ENCODE measurements at places on chromosomes 12 and 14. TPM values are rescaled to one million over a fixed set of nuclear protein-coding genes. Genes with fewer than 3 reads are reported as not detected.

DNA sequence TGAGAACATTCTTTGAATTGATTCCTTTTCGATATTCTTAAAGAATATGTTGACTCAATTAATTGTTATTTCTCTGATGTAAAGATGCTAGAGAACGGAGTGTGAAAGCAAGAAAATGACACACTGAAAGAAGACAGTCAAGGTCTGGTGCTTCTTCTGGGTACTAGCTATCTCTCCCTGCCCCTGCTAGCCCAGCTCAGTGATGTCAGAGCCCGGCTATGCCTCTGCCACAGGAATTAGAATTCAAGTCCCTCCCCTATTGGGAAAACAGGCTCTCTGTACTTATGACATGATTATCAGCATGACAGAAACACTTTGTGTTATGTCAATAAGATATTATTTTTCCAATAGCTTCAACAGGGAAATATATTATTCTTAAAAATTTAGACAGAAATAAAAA lies 252.4 kb downstream of the KCNC2 start:
- no peak for DNase-seq

GRCh38 chr12:111686574-111687105 lies 787 bp downstream of the ACAD10 start:
- peak; percentile 64 for DNase-seq

DNA sequence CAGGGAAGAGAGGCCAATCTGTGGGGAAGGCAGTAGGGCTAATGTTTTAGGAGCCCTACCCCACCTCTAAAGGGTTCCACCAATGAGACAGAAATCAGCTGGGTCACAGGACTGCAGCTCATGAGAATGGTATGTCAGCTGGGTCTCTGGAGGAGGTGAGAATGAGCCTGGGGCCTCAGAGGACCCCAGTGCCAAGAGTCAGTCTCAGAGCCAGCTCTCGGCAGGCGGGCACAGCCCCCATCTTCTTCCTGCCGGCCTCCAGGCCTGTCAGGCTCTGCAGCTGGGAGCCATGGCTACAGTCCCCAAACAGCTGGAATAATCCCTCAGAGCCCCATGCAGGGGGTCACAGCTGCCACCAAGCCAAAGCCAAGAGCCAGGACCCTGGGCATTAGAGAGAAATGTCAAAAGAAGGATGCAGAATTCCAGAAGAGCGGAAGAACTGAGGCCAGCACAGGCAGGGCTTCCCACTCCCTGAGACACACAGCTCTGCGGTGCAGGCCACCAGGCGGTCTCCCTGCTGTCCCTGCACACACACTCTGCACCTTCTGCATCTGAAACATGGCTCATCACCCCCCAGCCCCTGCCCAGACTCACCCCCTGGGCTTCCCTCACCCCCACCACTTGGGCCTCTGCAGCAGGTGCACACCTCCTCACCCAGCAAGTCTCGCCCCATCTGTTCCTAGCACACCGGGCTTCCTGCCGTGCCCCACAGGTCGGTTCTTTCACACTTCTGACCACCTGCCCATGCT lies 26.0 kb downstream of the ITPK1 start:
- no peak for DNase-seq

DNA sequence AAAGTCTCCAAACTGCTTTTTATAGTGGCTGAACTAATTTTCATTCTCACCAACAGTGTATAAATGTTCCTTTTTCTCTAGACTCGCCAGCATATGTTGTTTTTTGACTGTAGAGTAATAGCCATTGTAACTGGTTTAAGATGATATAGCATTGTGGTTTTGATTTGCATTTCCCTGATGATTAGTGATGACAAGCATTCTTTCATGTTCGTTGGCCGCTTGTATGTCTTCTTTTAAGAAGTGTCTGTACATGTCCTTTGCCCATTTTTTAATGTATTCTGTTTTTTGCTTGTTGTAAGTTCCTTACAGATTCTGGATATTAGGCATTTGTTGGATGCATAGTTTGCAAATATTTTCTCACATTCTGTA lies 404.9 kb downstream of the FLRT2 start:
- no peak for DNase-seq

DNA sequence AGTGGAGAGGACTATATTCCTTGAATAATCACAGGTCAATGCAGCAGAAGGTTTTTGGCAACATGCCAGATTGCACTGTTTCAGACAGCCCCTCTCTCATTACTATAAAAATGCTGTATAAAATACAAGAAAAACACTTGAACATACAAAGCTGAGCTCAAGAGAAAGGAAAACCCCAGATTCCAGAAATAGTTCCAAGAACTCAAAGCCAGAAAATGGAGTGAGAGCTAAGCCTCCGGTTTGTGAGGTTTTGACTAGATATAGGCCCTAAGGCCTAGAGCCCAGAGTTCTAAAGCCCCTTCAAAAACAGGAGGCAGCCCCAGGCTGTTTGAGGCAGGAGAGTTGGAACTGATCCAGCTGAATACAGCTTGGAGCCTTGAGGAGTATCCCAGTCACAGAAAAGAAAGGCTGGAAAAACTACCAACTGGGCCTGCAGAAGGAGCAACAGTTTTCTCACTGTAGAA lies 29.4 kb upstream of the ACTN1 start:
- peak; percentile 30 for DNase-seq

DNA sequence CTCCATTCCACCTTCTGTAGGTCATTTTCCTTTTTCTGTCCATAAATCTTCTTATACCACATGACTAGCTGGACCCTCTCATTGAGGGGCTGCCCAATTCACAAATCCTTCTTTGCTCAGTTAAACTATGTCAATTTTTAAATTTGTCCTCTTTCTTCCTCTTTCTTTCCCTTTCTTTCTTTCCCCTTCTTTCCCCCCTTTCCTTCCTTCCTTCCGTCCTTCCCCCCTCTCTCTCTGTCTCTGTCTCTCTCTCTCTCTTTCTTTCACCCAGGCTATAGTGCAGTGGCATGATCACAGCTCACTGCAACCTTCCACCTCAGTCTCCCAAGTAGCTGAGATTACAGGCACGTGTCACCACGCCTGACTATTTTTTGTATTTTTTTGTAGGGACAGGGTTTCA lies 47.1 kb upstream of the TMEM263 start:
- DNase-seq = no peak

GRCh38 chr14:63949696-63950095 lies 96.9 kb downstream of the SYNE2 start:
- peak; percentile 33 for DNase-seq

DNA sequence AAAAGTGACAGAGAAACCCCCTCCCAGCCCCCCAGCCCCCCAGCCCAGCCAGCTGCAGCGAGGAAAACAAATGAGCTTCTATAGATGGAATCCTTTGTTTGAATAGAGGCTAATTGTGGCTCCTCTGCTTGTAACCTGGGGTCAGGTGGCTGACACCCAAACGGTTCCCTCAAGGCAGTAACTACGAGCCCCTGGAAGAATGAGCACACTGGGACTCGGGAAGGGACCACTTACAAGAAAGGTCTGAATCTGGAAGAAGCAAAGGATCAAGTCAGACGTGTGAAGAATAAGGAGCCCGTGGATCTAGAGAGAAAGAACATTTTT lies 108.7 kb upstream of the FUT8 start:
- DNase-seq = no peak

DNA sequence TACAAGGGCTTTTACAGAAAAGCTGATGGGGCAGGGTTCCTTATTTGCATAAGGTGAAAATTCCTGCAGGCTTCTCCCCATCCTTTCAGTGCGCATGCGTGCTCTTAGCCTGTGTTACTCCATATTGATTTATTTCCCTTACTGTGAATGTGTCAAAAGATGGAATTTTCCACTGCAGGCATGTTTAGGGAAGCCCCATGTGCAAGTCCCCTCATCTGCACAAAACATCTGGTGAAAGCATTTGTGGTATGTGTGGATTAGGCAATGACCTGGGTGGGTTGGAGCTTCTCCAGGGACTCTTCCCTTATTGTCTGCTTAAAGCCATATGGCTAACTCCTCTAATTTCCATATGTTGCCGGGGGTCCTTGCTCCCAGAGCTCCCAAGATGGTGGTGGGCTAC lies 912.7 kb upstream of the LRFN5 start:
- DNase-seq = peak; percentile 4

- DNase-seq = no peak
These were observed 191.3 kb upstream of the TBX3 start for GRCh38 chr12:114875313-114875712.

GRCh38 chr12:116697305-116697704 lies 40.6 kb downstream of the SPRING1 start:
- peak; percentile 23 for DNase-seq

GRCh38 chr12:51242876-51243275 lies 4.2 kb downstream of the DAZAP2 start:
- no peak for DNase-seq

GRCh38 chr14:99792551-99793212 lies 531 bp upstream of the EML1 start:
- peak; percentile 66 for DNase-seq

DNA sequence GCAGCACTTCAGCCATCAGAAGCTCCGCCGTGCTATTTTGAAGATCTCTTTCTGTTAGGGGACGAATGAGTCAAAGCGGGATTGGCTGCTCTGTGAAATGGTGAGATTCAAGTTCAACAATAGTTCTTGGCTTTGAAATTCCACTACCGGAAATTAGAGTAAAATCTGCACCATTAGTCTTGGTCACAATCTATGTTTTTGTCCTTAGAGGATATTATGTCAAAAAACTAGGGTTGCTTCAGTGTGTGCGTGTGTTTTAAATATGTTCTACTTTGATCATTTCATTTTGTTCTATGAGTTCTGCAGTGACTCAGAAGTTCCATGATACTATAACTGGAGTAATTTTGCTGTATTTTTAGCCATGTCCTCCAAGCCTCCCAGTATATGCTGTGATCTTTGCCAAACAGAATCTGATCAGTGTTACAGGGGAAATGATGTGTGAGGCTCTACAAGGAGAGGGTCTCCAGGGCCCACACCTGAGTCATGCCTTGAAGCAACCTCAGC lies 22.6 kb downstream of the GPHB5 start:
- DNase-seq = peak; percentile 63

DNA sequence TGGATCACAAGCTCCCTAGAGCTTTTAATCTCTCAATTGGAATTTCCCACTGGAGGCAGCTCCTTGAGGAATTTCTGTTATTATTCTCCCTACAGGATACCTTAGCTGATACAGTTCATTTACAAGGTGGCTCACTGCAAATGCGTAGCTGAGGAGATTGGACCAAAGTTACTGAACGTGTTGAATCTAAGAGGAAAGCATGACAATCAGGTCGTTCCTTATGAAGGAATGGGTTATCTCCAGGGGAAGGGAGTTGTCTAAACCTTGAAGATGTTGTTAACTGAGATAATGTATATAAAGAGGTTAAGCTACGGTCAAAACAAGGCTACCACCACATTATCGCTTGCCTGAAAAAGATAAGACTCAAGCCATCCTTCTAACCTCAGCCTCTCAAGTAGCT lies 105.8 kb upstream of the TBX3 start:
- DNase-seq = no peak

GRCh38 chr12:132711080-132711843 lies 620 bp downstream of the PGAM5 start:
- DNase-seq = peak; percentile 67

DNA sequence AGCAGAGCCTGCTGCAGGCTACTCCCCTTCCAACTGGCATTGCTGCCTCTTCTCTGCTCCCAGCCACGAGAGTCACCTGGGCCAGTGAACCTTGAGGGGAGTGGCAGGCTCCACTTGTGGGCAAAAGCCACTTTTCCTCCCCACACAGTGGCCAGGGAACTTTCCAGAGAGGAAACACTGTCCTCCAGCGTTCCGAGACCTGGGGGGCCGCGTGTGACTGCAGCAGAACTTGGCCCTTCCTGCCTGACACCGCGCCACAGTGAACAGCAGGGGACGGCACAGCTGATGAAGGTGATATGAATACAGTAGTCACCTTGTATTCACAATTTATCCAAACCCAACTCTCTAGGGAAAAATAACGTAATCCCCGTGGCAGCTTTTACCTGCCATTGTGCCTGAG lies 114.9 kb downstream of the PIWIL1 start:
- no peak for DNase-seq

DNA sequence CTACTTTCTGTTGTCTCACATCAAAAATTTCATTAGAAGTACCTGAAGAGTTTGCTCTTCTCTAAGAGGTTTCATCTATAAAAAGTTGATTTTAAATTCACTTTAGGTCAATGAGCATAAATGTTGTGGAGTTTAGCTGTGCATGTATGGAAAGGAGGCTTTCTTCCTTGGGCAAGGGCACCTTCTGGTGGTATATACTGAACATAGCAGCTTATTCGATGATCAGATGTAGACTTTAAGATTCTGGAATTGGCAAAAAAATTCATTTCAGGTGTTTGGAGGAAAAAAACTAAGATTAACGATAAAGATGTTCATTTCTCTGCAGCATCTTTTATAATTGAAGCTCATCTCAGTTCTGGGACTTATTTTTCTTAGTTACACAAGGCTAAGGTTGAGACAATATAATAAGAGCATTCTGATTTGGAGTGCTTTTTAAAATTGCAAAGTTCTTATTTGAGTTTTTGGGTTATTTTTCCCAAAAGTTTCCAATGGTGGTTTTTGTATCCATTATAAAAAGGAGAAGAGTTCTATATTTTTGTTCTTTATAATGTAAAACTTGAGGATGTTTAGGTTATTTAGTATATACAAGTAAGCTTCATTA lies 46.8 kb downstream of the TMEM117 start:
- peak; percentile 83 for DNase-seq

DNA sequence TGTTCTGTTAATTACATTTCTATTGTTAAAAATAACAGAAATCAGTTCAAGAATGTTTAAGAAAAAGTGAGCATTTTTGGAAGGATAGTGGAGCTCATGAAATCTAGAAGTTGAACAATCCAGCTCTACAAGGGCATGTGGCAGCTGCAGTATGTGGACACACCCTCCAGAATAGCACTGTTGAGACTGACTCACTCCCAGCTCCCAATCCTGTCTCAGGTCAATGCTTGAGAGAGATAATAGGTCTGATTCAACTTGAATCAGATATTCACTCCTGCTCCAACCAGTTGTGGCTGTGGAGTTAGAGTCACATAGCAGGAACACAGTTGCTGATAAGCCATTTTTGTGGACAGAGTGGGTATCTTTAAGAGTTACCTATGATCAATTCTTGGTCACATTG lies 113.0 kb upstream of the NTF3 start:
- peak; percentile 88 for DNase-seq

DNA sequence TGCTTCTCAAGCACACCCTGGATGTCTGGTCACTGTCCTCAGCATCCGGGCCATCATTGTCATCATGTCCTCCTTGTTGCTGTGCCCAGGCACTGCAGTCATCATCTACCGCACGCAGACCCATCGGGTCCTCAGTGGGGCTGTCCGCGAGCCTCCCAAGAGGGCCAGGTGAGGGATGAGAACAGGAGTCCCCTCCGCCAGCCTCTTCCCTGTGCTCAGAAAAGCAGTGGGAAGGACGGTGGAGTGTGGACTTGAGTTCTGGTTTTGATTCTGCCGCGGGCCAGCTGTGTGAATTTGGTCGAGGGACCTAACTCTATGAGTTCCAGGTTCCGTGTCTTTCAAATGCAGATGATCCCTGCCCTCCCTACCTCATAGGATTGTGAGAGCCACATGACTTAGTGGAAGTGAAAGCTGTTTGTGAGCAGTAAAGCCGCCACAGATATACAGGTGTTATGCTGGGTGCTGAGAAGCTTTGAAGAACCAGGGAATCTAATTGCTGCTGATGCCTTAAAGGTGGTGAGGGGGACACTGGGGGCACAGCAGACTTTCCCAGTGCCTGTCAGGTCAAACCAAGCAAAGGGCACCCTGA lies 122.9 kb upstream of the RAP1B start:
- no peak for DNase-seq

Gene CISTR
- polyA plus RNA-seq = not detected

Gene TTC9
- polyA plus RNA-seq = not detected

Gene AICDA
- not detected for polyA plus RNA-seq

Gene HAL
- not detected for polyA plus RNA-seq

Gene TEX52
- polyA plus RNA-seq = not detected

Gene PABPN1
- 61.2 TPM for polyA plus RNA-seq

Gene PPFIBP1
- 80.2 TPM for polyA plus RNA-seq

Measured in GM23248 (cell line).